GOT3 (cell line): ENCODE measurements at places on chromosomes 7 and 10.

GRCh38 chr10:125448596-125448995 is 234.4 kb downstream of the TEX36 start:
- DNase-seq: no peak

- no peak for DNase-seq
Measured at GRCh38 chr10:75736889-75737579, 305.6 kb downstream of the LRMDA start.

DNA sequence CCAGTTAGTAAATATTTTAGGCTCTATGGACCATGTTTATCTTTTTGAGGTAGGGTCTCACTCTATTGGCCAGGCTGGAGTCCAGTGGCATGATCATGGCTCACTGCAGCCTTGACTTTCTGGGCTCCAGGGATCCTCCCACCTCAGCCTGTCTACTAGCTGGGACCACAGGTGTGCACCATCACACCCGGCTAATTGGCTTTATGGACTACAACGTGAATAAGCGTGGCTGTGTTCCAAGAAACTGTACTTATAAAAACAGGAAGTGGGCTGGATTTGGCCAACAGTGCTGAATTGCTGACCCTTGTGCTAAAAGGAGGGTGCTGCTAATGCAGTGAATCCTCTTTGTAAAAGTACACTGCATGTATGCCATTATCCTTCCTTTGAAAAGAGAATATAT is 111.7 kb upstream of the CDK13 start:
- DNase-seq: no peak

DNA sequence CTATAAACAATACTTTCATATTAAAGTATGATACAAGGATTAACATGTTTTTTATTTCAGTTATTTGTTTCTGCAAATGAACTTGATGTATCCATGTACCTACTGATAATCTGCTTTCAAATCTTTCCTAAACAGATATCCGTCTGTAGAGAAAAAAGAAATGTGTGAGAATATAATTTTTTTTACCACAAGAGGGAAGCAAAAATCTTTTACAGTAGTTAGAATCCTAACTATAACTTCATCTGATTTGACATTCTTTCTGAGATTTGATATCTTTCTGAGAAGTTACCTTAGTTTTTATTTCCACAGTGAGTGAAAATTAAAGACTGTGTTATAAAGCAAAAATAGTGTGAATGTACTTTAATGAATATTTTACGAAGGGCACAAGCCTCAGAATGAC is 203.9 kb upstream of the PCLO start:
- no peak for DNase-seq

GRCh38 chr7:72187179-72187578 is 225.0 kb downstream of the CALN1 start:
- DNase-seq: no peak

DNA sequence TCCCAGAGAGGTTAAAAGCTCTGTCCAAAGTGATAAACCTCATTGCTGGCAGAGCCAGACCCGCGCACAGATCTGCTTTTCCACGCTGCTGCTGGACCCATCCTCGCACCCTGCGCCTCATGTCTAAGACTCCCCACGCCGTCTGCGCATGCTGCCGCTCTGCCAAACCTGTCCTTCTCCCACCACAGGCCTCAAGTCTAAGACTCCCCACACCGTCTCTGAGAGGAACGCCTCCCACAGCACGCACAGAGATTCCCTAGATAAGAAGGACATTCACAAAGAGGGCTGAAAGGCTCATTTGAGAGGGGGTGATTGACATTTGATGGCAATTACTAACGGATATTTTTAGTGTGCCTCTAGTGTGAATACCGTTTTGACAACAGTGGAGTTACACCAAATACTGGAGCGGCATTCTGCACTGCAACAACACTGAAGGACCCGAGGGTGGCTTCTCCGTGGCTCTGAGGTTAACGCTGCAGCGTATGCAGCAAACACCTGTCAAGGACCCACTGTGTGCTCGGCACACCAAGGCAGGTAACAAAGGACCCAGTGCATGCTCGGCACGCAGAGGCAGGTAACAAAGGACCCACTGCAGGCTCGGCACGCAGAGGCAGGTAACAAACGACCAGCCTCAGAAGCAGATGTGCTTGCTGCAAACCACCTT is 231.4 kb downstream of the DNAJB6 start:
- DNase-seq: no peak

DNA sequence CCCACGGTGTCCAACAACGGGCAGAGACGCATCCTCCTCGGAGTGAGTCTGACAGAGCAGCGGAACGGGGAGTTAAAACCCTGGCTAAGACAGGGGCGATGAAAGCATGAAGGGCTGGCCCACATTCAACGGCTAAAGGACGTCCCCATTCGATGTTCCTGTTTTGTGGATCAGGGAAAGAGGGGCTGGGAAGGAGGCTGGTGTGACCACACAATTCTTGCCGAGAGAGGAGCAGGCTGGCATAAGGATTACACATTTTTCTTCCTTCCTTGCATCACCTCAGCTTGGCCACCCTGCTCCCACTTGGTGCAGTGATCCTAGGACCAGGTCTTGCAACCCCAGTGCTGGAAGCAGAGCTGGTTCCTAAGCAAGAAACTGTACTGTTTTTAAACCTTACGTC is 67.7 kb downstream of the GNA12 start:
- DNase-seq: no peak

- no peak for DNase-seq
Measured at GRCh38 chr10:33796680-33797079, 462.2 kb upstream of the NRP1 start.

- DNase-seq: no peak
Measured at GRCh38 chr10:50991456-50992355, 82.6 kb upstream of the PRKG1 start.

DNA sequence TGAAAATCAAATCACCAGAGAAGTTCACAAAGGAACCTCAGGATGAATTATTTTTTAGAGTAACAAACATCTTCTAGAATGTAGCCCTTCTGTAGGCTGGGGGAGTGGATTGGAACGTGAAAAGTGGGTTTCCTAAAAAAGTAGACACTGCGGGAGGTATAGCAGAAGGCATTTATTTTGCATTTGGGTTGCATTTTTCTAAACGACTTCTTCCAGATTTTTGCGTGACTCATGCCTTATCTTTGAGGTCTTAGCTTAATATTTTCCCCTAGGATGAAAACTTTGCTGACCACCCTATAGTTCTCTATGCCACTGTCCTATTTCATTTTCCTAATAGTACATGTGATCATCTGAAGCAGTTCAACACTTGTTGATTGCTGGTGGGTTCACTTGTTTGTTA is 112.7 kb upstream of the JCAD start:
- DNase-seq: no peak

DNA sequence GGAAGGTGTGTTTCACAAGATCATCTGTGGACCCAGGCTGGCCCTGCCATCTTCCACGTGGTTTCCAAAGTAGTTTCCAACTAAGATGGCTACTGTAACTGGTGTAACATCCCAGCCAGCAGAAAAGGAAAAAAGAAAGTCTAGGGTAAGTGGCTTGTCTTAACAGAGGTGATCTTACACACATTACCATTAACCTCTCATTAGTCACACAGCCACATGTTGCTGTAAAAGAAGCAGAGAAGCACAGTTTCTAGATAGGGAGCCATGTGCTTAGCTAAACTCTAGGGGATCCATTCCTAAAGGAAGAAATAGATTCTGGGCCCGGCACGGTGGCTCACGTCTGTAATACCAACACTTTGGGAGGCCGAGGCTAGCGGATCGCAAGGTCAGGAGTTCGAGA is 54.3 kb downstream of the ZNF438 start:
- no peak for DNase-seq
